ENCODE measurements at places on chromosomes 12 and 14.

- DNase-seq = no peak
- H3K36me3 ChIP-seq = no peaks in the 10 kb centered on the region
- peak overlapping the region; percentile 68 for H3K4me3 ChIP-seq
These were observed 32.8 kb upstream of the DEGS2 start for GRCh38 chr14:100192250-100192671.

DNA sequence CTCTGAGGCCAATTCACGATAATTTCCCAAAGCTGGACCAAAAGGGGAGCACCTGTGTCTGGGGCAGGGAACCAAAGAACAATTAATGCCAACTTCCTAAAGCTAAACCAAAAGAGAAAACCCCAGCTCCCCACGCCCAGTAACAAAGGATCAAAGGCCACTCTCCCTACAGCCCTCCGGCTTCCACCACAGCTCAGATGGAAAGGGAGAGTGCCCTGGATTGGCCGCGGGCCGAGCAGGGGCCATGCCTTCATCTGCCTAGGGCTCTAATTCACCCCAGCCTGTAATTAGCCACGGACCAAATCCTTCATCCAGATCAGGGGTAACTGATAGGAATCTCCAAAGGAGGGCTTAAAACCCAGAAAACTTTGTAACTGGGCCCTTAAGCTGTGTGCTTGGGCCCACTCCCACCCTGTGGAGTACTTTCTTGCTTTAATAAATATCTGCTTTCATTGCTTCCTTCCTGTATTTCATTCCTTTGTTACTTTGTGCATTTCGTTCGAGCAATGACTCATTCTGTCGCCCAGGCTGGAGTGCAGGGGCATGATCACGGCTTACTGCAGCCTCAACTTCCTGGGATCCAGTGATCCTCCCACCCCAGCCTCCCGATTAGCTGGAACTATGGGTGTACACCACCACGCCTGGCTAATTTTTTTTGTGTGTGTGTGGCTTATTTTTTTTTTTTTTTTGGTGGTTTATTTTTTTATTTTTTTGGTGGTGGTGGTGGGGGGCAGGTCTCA is 65.5 kb upstream of the PPP4R3A start:
- H3K4me3 ChIP-seq = no peak overlapping the region
- no peak overlapping the region for H3K27ac ChIP-seq
- H3K4me1 ChIP-seq = peaks cover 14% of the 10 kb centered on the region

DNA sequence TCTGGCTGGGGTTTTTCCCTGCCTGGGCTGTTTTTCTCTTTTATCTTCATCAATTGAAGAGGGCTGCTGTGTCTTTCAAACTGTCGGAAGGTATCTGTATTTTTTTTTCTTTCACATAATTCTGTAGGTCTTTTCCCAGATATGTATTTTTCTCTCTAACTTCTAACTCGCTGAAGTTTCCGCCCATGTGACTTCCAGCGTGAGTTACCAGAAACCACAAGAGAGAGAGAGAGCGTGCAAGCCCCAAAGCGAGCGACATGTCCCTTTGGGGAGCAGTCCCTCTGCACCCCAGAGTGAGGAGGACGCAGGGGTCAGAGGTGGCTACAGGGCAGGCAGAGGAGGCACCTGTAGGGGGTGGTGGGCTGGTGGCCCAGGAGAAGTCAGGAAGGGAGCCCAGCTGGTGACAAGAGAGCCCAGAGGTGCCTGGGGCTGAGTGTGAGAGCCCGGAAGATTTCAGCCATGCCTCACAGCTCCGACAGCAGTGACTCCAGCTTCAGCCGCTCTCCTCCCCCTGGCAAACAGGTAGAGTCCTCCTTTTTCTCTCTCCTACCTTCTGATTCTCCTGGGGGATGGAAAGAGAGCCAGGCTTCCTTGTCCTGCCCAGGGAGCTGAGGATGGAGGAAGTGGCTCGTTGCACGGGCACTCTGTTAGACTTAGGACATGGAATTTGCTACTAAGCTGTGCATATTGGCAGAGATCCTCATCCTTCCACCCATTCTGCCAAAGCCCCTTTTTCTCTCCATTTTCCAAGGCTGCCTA is at the start of gene BATF:
TSS of gene BATF (plus strand) at position 246 of the 759 bp plus-strand sequence. CDS start at position 460, 214 bp downstream.
- peaks cover 48% of the 10 kb centered on the region for H3K4me1 ChIP-seq
- no peaks in the 10 kb centered on the region for H3K27me3 ChIP-seq
- peak; percentile 70 for DNase-seq
- H3K27ac ChIP-seq = peak within 1 kb of the TSS; percentile 93
- H3K36me3 ChIP-seq = peaks cover 9% of the 10 kb centered on the region

DNA sequence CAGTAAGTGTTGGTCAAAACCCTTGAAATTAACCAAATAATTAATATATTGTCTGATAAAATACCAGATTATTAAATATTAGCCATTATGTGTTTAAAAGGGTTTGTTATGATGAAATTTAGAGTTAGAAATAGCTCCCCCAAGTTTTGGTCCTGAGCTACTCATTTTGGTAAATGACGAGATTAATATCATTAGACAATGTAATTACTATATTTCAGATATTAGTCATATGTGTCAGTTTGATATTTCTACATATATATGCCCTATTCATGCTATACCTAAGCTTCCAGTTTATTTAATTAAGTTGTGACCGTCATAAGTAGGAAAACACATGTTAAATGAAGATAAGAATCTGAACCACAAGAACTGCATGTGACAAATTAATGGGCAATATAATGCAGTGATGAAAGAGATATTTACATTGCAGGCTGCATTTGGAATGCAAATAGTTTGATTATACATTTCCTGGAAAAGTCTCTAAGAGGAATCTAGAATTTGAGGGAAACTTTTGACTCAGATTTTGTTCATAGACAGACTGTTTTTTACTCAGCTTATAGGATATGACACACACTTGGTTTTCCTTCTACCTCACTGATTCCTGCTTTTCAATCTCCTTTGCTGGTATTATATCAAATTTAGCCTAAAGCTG is 70.5 kb downstream of the TBC1D30 start:
- no peak for DNase-seq
- H3K27ac ChIP-seq = no peak overlapping the region
- no peaks in the 10 kb centered on the region for H3K36me3 ChIP-seq
- peaks cover 5% of the 10 kb centered on the region for H3K27me3 ChIP-seq

DNA sequence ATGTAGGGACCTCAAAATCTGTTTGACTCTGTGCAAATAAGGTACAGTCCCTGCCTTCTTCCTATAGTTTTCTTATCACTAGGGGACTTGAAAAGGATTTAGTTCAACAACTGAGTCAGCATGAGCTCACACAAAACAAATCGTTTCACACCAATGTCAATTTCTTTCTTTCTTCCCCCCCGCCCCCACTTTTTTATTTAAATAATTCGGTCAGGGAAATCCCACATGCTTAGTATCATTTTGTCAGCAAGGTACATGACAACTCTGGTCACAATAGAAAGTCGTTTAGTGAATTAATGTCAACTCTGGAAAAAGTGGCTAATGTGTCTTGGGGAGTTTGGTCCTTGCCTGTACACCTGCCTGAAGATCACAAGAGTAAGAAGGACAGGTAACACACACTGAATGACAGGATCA is 232.2 kb upstream of the PLEKHG7 start:
- peak overlapping the region; percentile 73 for H3K4me3 ChIP-seq
- H3K27me3 ChIP-seq = no peaks in the 10 kb centered on the region
- peaks cover 50% of the 10 kb centered on the region for H3K4me1 ChIP-seq
- peak; percentile 18 for DNase-seq
- peaks cover 18% of the 10 kb centered on the region for H3K36me3 ChIP-seq
- H3K27ac ChIP-seq = peak overlapping the region; percentile 91

- no peak for DNase-seq
- no peaks in the 10 kb centered on the region for H3K4me1 ChIP-seq
- H3K4me3 ChIP-seq = no peak overlapping the region
- H3K27me3 ChIP-seq = peaks cover 9% of the 10 kb centered on the region
- no peak overlapping the region for H3K27ac ChIP-seq
These were observed 80.4 kb downstream of the TTC8 start for GRCh38 chr14:88904864-88905263.

- no peak for DNase-seq
- H3K4me3 ChIP-seq = no peak overlapping the region
- H3K27ac ChIP-seq = no peak overlapping the region
- no peaks in the 10 kb centered on the region for H3K27me3 ChIP-seq
- peaks cover 5% of the 10 kb centered on the region for H3K36me3 ChIP-seq
- peaks cover 11% of the 10 kb centered on the region for H3K4me1 ChIP-seq
These were observed 49.2 kb downstream of the ANAPC7 start for GRCh38 chr12:110354172-110354780.

DNA sequence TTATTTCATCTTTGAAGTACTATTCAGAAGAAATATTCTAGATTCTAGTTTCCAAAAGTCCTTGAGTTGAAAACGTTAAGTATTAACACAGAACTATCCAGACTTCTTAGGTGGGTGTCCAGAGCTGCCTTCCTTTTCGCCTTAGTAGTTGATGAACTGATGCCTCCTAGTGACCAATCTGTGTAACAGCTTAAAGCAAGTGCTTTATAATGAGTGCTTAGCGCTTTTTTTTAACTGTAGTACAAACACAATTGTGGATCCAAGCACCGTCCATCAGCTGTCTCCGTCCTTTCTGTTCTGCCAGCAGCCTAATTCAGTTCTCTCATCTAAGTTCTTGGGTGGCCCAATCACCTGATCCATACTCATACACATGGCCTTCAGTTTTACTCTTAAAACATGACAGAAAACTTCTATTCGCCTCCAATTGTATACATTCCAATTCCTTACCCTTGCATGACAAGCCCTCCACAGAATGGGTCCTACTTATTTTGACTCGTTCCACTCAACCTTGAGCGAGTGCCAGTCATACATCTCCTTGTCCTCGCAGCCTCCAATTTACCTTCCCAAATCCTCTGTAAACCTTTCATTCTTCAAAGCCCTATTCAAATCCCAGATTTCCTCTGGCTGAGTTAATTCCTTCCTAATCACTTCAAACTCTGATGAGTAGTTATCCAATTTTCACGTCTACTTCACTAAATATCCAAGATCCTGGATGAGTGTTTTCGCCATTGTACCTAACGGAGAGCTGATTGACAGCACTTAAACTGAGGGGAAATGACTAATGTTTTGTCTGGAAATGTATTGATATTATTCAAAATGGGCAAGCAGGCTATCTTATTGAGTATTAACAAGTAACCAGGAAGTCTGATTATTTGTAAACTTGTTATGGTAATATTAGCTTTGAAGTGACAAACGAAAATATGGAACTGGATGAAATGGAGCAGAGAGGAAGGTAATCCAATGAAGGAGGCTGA is 5.8 kb upstream of the PHLDA1 start:
- H3K27me3 ChIP-seq = no peaks in the 10 kb centered on the region
- H3K27ac ChIP-seq = no peak overlapping the region
- H3K36me3 ChIP-seq = no peaks in the 10 kb centered on the region
- peaks cover 13% of the 10 kb centered on the region for H3K4me1 ChIP-seq
- H3K4me3 ChIP-seq = no peak overlapping the region

- no peak overlapping the region for H3K27ac ChIP-seq
- no peak overlapping the region for H3K4me3 ChIP-seq
- DNase-seq = no peak
- H3K4me1 ChIP-seq = no peaks in the 10 kb centered on the region
- peaks cover 17% of the 10 kb centered on the region for H3K27me3 ChIP-seq
These were observed 144.6 kb downstream of the PRIMA1 start for GRCh38 chr14:93643676-93644075.

DNA sequence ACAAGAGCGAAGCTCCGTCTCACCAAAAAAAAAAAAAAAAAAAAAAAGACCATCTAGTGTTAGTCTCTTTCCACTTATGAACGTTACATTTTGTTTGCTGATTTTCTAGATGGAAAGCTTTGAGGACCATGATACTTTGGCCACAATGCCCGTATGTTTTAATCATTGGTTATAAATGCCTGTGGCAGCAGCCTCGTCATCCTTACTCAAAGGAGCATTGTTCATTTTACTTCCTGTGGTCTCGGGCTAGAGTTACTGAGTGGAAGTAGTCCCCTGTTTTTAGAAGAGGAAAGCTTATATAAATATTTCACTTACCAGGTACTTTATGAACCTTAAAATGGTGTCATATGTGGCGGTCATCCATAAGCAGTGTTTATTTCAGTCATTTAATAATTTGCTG is 359.9 kb downstream of the AEBP2 start:
- H3K27me3 ChIP-seq = no peaks in the 10 kb centered on the region
- no peak overlapping the region for H3K27ac ChIP-seq
- DNase-seq = no peak
- H3K4me1 ChIP-seq = no peaks in the 10 kb centered on the region

GRCh38 chr14:70599345-70599744 is 1.1 kb downstream of the MED6 start:
- peak overlapping the region; percentile 54 for H3K4me3 ChIP-seq
- no peak overlapping the region for H3K27ac ChIP-seq
- peaks cover 21% of the 10 kb centered on the region for H3K4me1 ChIP-seq
- DNase-seq = no peak

GRCh38 chr12:30694412-30695198 is 1.1 kb downstream of the IPO8 start:
- peaks cover 8% of the 10 kb centered on the region for H3K36me3 ChIP-seq
- DNase-seq = no peak
- peak overlapping the region; percentile 96 for H3K4me3 ChIP-seq
- H3K27me3 ChIP-seq = no peaks in the 10 kb centered on the region

DNA sequence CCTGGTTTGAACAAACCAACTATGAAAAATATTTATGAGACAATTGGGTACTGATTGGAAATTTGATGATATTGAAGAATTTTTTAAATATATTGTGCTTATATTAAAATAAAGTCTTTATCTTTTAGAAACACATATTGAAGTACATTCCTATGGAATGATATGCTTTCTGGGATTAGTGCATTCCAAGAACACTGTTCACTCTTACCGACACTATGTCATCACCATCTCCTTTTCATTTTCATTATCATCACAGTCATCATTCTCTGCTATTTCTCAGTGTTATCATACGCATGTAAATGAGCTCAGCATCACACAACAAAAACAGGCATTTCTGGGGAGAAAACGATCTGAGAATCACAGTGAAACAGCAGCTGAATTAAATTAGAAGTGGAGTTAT is 513.3 kb upstream of the CCDC196 start:
- no peak overlapping the region for H3K4me3 ChIP-seq
- no peaks in the 10 kb centered on the region for H3K36me3 ChIP-seq
- no peak overlapping the region for H3K27ac ChIP-seq
- H3K27me3 ChIP-seq = peaks cover 8% of the 10 kb centered on the region

- H3K4me3 ChIP-seq = no peak overlapping the region
- no peaks in the 10 kb centered on the region for H3K4me1 ChIP-seq
- no peak for DNase-seq
- no peak overlapping the region for H3K27ac ChIP-seq
- H3K36me3 ChIP-seq = peaks cover 3% of the 10 kb centered on the region
- H3K27me3 ChIP-seq = peaks cover 13% of the 10 kb centered on the region
These were observed 99.2 kb upstream of the PWP1 start for GRCh38 chr12:107586256-107586970.

- H3K4me3 ChIP-seq = no peak overlapping the region
- no peaks in the 10 kb centered on the region for H3K36me3 ChIP-seq
- no peak for DNase-seq
These were observed 36.1 kb upstream of the KRAS start for GRCh38 chr12:25286837-25287236.

GRCh38 chr12:109098651-109099050 is 1.3 kb downstream of the UNG start:
- peak overlapping the region; percentile 14 for H3K27ac ChIP-seq
- peaks cover 7% of the 10 kb centered on the region for H3K36me3 ChIP-seq
- H3K4me3 ChIP-seq = peak overlapping the region; percentile 77

GRCh38 chr12:120702637-120703036 is 7.6 kb upstream of the UNC119B start:
- H3K4me3 ChIP-seq = no peak overlapping the region
- DNase-seq = no peak
- no peaks in the 10 kb centered on the region for H3K4me1 ChIP-seq

GRCh38 chr14:51119411-51120051 is 24.6 kb upstream of the TRIM9 start:
- H3K4me3 ChIP-seq = no peak overlapping the region
- H3K36me3 ChIP-seq = no peaks in the 10 kb centered on the region
- no peaks in the 10 kb centered on the region for H3K4me1 ChIP-seq
- DNase-seq = no peak

All from memory B cell (primary cell).